ENCODE measurements at places on chromosomes 7 and 10. TPM values are rescaled to one million over a fixed set of nuclear protein-coding genes. Genes with fewer than 3 reads are reported as not detected.

The SPAM1 gene
- total RNA-seq, result not detected

The CAV2 gene
- total RNA-seq, result 178 TPM

The AZGP1 gene
- not detected for total RNA-seq

The ALOX5 gene
- total RNA-seq, result 0.38 TPM

The POM121L12 gene
- not detected for total RNA-seq

The CYP3A7 gene
- not detected for total RNA-seq

The IQUB gene
- total RNA-seq, result 0.12 TPM

The EPHA1 gene
- total RNA-seq, result 0.29 TPM

The ACBD7 gene
- 0.86 TPM for total RNA-seq

All from A549 treated with GW870086 at 1 μM for 4 hours (cell line).